ENCODE measurements at places on chromosomes 1 and 21.

- no peak for DNase-seq
Measured at GRCh38 chr1:150162862-150163706, 13.4 kb downstream of the PLEKHO1 start.

- DNase-seq = no peak
Measured at GRCh38 chr1:62144238-62144831, 50.3 kb upstream of the L1TD1 start.

DNA sequence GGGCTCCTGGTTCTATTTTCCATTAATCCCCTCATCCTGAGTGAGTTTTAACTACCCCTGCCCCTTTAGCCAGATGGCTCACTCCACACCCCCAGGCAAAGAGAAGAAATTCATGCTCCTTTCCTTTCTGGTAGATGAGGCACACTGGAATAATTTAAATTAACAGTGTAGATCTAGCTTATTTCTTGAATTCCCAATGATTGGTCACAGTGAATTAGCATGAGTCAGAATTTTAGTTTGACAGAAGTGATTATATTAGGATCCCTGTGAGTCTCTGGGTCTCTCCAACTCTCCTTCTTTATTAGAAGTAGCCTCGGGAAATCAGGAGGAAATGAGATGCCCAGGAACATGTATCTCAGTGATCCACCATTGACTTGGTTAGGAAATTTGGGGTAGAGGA is 103.1 kb upstream of the KAZN start:
- DNase-seq = no peak

DNA sequence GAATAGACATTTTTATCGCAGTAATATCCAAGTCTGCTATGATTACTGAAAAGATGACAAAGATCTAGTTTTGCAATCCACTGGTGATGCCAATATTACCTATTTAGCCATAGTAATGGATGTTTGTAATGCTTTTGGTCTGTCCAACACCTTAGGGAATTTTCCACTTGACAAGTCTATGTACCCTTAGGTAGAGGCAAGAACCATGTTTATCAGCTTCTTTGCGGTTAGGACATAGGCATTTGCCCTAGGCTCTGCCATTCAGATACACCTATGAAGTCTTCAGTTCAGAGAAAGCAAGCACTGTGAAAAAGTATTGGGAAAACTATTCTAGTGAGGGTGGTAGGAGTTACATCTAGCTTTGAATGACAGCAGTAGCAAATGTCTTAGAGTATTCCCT is 40.2 kb upstream of the SLC35D1 start:
- DNase-seq = no peak

GRCh38 chr1:24294716-24295371 is 24.3 kb upstream of the GRHL3 start:
- no peak for DNase-seq

- DNase-seq = no peak
Measured at GRCh38 chr1:997993-998744, 1.7 kb downstream of the HES4 start.

DNA sequence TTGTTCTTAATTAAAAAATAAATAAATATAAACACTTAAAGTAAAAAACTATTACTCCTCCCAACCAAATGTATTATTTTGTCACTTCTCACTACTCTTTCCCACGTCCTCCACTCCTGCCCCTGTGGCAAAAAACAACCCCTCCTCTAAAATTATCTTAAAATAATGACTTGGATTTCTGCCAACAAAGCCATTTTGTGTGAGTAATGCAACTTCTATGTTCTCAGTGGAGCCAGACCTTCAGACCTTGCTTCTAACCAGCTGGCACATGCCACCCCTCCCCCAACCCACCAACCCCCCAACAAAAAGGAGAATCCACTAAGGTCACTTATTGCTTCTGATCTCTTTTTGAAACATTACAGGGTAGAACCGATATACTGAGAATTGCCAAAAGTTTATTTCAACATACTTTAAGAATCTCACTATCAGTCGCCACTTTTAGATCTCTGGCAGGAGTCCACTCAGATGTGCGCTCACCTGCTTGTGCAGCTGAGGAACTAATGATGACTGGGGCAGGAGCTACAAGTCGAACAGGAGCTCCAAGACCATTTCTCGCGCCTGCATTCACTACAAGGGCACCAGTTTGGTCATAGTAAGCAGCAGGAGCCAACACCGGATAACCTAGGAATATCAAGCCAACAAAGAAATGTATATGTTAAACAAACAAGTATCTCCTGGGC is 58.3 kb upstream of the SDC3 start:
- DNase-seq = no peak

DNA sequence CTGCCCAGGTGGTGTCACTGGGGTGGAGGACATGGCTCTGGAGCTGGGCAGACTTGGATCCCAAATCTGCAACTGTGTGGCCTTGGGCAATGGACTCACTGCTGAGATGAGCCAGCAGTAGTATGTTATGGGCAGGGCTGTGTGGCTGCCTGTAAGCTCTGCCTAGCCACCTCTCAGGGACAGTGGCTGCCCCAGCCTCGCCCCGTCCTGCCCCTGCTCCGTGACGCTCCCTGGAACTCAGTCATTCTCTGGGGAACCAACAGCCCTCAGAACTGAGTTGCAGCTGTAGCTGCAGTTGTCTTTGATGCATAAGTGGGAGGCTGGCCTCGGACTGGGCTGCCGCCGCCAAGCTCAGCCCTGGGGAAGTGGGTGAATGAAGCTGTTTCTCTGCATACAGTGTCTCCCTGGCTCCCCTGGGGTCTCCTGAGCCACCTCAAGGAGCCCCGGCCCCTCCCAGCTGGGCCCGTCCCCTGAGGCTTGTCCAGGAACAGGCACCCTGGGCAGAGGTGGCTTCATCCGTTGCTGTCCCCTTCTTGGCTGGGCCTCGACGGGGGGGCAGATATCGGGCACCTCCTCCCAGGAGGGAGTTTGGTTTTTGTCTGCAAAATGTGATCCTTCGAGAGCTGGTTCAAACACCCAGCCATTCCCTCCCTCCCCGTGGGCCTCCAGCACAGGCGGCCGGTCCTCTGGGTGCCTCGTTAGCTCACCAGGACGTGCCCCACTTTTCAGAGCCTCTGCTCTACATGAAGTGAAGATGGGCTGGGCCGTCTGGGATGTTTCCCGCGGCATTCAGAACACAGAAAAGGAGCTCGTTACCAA is 26.2 kb upstream of the PLCH2 start:
- no peak for DNase-seq

DNA sequence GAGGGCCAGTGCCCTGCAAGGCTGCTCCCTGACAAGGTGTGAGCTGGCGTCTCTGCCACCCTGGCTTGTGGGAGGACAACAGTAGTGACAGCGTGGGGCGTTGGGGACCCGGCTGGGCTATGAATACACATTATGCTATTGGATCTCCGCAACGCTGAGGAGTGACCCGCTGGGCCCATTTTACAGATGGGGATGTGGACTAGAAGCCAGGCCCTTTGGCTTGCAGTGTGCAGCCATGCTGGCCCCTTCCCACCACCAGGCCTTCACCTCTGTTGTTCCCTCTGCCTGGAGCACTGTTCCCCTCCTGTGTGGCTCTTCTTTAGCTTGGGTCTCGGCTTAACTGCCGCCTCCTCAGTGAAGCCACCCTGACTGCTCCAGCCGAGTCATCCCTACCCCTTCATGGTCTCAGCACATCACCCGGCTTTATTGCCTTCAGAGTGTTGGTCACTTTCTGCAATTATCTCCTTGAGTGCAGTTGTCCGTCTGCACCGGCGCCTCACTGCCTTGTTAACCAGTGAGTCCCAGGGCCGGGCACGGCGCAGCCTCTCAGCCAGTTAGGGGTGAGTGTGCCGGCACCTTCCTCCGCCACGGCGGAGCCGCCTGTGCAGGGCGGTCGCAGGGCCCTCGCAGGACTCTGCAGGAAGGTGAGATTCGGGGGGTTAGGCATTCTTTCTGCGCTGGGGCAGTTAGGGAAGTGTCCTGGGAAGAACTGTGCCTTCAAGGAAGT is 84.4 kb upstream of the ACTL8 start:
- no peak for DNase-seq

DNA sequence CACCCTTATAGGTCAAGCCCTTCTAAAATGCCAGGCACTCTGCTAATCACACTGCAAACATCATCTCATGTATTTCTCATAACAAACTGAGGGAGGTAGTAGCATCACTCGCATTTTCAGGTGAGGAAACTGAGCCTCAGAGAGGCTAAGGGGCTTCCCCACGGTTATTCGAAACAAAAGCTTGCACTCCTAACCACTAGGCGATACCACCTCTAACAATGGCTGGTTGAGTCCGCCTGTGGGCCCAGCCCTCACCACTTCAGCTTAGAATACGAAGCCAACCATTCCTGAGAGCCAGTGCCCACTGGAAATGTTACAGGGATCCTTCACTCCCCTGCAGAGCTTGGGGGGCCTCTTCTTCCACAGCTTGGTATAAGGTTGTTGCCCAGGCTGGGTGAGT is 65.3 kb upstream of the TENT5C start:
- no peak for DNase-seq

GRCh38 chr1:95558791-95559190 is 324.8 kb downstream of the RWDD3 start:
- DNase-seq = no peak

All from activated CD4-positive, CD25-positive, alpha-beta regulatory T cell treated with anti-CD3 and anti-CD28 coated beads, Interleukin-2, amount 50 U/mL, for 72 hours (primary cell).